Midbrain (tissue), 1 donor: ENCODE measurements at places on chromosomes 11 and 22.

DNA sequence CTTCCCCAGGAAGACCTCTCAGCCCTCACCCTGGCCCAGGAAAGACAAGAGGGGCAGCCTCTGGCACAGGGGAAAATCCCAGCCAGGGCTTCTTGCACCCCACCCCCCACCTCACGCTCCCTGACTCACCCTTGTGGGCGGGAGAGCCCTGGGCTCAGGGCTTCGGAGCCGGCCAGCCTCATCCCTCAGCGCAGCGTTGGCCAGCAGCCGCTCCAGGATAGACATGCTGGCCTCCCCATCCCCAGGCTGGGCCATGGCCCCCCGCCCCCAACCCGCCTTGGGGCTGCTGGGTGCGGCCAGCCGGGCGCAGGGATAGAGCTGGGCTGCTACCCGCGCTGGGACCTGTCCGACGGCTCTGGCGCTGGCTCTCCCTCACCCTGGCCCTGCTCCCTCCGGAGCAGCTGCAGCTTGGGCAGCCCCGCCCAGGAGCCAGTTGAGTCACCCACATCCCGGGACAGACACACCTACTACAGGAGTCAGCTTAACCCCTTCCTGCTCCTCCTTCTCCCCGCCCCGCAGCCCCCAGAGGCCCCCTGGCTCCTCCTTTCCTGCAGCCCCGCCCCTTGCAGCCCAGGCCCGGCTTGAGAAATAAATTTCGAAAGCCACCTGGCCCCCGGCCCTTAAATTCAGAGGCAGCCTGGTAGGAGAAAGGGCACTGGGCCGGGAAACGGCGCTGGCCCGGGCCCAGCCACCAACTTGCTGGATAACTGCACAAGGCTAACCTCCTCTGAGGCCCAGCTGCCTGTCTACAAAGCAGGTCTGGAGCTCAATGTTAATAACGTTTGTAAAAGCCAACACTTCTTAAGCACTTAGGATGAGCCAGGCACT, 13.4 kb downstream of the TNKS1BP1 start:
- DNase-seq: peak; percentile 79

GRCh38 chr11:106295974-106296373, 218.5 kb downstream of the AASDHPPT start:
- DNase-seq: no peak

DNA sequence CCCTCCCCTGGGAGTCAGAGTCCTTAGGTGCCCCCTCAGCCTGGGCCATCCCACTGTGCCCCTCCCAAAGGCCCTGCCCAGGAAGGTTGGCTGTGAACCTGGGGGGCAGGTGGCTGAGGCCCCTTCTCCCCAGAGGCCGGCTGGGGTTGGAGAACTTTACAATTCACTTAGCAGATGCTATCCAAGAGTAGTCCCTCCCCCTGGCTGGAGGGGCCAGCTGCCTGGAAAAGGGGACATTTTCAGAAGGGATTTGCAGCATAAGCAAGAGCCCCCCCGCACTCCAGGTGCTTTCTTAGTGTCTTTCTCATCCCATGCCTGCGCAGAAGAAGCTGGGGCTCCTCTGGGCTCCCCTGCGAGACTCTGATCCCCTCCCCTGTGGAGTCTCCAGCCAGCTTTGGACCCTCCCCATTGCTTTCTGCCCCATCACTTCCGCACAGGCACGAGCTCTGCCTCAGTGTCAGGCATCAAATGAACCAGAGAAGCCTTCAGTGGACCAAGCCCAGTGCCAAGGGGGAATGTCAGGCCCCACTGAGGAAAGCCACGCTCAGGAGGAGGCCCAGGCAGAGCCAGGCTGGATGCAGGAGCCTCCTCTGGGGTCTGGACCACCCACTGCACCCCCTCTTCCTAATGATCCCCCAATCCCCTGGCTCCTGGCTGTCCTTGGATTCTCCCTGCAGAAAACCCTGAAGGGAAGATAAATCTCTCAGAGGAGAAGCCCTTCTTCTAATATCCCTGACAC, 3.7 kb downstream of the SSTR3 start:
- no peak for DNase-seq

DNA sequence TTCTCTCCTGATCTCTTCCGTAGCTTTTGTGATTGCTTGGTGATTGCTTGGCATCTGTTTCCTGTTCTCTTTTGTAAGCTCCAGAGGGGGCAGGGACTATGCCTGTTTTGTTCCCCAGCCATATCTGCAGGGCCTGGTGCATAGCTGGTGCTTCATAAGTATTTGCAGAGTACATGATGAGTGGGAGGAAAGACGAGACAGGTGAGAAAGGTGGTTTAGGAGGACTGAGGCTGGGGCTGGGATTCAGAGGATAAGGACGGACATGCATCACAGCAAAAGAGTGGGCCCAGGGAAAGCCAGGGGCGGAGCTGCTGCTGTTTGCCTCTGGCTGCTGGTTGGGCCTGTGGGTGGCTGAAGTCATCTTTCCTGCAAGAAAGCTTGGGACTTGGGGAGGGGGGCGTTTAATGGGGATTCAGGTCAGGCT, 62.4 kb downstream of the DSCAML1 start:
- no peak for DNase-seq

DNA sequence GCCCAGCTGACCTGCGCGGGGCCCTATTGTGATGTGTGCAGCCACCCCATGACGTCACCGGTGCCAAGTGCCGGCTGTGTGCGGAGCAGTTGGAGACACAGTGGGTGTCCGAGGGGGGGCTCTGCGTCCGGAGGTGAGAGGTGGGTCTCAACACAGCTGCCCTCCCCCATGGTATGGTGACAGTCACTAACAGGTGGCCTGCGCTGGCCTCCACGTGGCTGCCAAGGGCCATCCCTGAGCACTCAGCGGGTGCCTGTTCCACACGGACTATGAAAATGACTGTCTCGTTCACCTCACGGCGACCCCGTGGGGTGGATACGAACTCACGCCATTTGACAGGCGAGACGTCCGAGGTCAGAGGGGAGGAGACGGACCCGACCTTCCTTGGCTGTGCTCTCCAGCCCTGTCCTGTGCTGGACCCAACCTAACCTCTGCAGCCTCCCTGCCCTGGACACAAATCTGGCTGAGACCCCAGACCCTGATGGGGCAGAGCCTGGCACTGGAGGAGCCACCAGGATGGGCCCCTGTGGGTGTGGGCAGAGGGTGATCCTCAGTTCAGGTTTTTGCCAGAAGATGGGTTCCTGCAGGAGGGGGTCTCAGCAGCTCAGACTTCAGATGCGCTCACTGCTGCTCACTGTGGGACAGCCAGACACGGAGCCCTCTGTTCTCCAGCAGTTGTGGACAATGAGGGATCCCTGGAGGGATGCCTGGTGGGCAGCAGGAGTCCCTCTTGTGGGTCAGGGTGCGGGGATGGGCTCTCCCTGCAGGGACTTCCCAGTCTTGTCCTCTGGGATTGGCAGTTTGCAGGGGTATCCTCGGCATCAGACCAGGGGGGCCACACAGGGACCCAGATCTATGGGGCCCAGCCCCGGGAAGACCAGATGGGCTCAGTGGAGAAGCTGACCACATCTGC, 6.3 kb downstream of the HRAS start:
- no peak for DNase-seq

- no peak for DNase-seq
These were observed 88.7 kb downstream of the TP53I11 start for GRCh38 chr11:44861849-44862557.

- no peak for DNase-seq
These were observed 1.4 kb downstream of the FBXO3 start for GRCh38 chr11:33772870-33773269.

GRCh38 chr11:119051440-119052162, 5.4 kb downstream of the HYOU1 start:
- no peak for DNase-seq

DNA sequence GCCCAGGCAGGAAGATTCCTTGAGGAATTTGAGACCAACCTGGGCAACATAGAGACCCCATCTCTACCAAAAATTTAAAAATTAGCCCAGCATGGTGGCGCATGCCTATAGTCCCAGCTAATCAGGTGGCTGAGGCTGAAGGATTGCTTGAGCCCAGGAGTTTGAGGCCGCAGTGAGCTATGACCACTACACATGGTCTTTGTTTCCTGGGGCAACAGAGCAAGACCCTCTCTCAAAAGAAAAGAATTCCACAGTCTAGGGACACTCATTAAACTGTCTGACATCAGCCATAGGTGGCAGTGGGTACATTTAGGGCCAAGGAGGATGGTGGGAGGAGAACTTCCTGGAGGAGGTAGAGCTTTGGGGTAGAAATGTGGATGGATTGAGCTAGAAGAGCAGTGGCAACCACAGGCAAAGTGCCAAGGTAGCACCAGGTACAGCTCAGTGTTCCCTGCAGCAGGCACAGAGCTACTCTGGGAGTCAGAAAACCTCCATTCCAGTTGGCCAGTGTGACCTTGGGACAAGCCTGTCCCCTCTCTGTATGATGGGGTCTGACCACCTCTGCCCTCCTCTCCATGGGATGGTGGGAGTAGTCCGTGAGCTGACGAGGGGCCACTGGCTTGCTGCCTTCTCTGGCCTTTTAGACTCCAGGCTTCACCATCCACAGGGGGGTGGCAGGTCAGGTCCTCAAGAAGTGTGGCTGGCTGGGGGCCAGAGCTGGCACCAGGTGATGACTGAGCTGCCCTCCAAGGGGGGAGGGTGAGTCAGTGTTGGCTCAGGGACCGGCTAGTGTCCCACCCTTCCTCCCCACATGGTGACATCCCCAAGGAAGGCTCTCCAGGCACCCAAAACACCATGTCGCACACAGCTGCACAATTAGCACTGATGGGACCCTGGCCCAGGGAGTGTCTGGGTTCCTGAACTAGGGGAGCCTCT, 3.7 kb upstream of the CLCF1 start:
- DNase-seq: no peak

DNA sequence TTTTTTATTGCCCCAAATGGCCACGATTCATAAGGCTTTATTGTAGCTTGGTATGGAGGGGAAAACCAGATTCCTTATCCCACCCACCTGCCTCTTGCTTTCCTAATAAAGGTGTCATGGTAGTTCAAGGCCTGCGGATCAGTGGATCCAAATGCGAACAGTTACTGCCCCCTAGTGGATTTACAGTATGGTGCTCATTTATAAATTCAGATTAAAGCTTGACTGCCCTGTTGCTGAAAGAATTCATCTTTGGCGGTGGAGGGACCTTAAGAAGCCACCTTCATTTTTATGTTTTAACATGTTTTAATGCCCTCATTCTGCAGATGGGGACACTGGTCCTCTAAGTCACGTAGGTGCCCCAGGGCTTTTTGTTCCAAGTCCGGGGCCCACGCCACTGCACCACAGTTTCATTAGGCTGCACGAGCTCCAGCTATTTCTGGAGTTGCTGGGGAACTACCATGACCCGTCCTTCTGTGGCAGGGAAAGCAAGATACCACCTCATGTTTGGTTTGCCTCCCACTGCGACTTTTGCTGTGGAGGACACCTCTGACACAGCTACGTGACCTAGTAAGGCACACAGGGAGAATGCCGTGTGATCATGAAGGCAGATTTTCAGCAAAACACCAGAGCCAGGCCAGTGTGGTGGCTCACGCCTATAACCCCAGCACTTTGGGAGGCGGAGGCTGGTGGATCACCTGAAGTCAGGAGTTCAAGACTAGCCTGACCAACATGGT, 15.6 kb upstream of the INCENP start:
- peak; percentile 74 for DNase-seq

- DNase-seq: no peak
These were observed 48.8 kb downstream of the OSBP2 start for GRCh38 chr22:30743257-30744020.

- DNase-seq: no peak
These were observed 13.7 kb downstream of the MEI1 start for GRCh38 chr22:41713004-41713403.
